ENCODE measurements at places on chromosomes 16 and 17.

GRCh38 chr17:5362162-5362811 is 57.2 kb downstream of the NUP88 start:
- DNase-seq: no peak

DNA sequence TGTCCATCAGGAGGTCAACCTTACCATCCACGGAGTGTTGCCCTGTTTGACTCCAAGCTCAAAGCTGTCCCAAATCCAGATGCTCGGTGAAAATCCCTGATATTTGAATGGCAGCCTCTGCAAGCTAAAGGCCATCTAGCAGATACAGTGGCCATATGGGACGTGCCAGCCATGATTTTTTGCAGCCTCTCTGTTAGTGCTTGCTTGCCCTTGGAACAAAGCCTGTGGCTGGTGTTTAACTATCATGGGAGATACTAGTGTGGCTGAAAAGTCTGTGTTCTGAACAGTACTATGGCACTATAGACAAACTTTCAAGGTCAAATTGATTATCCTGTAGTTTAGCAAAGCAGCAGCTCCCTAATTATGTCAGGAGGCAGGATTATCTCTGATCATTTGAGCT is 214.3 kb downstream of the CDH13 start:
- no peak for DNase-seq

GRCh38 chr16:88144028-88144511 is 192.8 kb downstream of the BANP start:
- DNase-seq: no peak

DNA sequence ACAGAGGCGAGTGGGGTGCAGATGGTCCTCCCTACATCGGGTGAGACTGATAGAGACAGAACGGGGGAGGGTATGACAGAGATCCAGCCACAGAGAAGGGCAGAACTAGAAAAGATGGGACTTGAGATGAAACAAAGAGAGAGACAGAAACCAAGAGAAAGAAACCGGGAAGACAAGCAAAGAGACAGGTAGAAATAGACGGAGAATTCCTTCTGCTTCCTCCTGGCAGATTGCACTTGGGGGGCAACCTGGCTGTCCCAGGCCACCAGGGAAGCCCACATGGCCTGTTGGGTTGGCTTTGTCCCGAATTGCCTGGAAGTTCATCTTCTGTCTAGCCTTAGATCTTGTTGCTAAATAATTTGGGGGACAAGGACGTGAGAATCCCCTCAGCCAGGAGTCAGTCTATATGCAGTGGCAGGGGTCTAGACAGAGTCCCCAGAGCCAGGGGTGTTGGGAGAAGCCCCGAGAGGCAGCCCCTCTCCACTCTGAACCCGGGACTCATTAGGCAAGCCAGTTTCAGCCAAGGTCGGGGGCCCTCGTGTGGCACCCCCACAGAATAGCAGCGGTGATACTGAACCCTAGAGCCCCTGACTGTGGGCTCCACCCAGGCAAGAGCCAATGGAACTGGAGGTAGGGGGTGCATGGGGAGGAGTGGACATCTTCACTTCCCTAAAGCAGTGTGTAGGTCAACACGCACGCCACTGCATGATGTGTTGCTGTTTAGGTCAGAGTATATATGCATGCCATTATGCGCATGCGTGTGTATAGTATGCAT is 627 bp upstream of the TSPOAP1 start:
- peak; percentile 82 for DNase-seq

DNA sequence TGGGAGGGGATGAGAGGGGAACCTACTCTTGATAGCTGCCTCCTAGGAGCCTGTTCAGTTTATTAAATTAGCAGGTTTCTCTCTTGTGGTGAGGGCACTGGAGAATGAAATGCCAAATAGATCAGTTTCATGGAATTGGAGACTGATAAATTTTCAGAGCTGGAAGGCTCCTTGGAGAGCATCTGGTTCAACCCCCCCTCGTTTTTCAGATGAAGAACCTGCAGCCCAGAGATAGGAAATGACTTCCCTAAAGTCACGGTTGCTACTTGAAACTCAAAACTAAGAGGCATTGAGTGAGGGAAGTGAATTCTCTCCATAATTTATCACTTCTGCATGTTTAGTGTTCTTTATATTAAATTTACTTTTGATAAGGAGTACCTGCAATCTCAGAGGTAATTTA is 366.0 kb upstream of the CCL2 start:
- DNase-seq: no peak

- no peak for DNase-seq
Measured at GRCh38 chr16:79282806-79283205, 317.7 kb downstream of the MAF start.

GRCh38 chr16:30430428-30430970 is 669 bp upstream of the DCTPP1 start:
- peak; percentile 26 for DNase-seq

DNA sequence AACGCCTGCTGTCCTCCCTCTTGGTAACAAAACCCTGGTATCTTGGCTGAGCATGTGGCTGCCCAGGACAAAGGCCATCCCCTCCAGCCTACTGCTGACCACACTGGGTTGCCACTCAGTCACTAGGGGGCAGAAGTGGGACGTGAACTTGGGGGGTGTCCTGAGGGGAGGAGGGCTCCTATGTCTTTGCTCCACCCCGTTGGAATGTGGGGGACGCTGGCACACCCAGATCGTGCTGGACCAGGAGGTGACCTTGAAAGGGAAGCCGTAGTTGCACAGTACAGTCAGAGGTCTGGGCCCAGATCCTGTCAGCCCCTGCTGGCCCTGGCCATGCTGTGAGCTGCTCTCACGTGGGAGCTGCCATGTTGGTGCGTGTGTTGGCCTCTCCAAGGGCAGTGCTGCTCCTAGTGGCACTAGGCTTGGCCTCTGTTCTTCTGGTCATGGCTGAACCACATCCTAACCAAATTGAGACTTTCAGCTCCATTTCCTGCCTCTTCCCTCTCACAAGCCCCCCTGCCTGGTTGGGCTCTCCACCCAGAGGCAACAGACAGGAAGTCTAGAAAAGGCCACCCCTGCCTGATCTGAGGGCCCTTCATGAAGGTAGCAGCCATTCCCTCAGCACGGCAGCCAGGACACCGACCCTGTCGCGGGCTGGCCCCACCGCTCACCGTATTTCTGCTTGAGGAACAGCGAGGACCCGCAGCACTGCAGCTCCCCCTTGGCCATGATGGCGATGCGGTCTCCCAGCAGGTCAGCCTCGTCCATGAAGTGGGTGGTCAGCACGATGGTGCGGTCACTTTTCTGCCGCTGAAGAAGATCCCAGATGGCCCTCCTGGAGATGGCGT is 29.0 kb upstream of the RNPS1 start:
- DNase-seq: no peak

DNA sequence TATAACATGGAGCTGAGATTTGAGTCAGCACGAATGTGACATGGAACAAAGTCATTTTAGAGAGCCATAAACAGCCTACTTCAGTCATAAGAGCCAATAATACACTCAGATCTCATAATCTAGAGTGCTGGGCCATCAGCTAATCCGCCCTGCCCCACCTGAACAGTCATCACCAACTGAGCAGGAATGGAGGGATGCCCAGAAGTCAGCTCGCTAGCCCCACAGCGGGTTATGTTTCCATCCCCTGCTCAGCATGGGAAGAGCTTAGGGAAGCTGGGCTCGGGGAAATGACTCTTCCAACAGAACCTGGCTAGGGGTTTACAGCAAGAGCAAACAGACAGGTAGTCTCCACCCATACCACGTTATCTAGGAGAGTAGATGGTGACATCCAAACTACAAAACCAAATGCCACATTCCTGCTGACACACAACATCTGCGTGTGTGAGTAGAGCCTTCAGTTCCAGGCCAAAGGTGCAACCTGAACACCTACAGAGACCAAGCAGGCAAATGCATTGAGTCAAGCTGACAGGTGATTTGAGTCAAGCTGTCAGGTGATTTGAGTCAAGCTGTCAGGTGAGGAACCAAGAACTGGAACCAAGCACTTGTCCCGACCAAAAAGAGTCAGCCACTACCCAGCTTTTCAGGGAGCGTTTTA is 2.0 kb downstream of the TMEM11 start:
- DNase-seq: no peak

- DNase-seq: no peak
Measured at GRCh38 chr16:58384437-58385055, 7.7 kb upstream of the GINS3 start.

DNA sequence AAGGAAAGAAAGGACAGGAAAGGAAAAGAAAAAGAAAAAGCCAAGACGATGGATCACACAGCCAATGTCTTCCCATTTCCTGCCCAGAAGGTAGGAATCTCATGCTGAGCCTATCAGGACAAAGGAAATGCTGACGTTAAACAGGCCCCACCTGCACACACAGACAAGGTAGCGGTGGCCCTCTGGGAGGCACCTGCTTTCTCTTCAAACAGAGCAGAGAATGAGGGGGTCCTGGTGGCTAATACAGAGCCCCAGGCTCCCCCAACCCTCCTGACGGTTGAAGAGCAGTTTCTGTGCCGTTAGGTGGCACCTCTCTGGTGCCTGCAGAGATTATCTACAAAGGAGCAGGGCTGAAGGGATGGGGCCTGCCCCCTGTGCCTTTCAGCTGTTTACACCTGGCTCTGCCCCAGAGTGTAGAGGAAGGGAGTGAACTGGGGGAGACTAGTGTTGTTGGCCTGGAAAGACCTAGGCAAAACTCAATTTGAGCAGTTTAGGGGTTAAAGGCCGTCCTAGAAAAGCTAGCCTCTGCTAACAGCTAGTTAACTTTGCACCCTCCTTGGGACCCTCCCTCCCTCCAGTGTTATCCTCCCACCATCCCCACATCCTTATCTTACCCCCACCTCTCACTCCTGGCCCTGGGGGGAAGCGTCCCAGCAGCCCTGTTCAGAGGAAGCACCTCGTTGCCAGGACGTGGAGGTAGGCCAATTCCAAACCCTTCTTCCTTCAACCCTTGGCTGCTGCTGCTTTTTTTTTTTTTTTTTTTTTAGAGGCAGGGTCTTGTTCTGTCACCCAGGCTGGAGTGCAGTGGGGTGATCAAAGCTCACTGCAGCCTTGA is 56.3 kb downstream of the ARHGAP27 start:
- no peak for DNase-seq

DNA sequence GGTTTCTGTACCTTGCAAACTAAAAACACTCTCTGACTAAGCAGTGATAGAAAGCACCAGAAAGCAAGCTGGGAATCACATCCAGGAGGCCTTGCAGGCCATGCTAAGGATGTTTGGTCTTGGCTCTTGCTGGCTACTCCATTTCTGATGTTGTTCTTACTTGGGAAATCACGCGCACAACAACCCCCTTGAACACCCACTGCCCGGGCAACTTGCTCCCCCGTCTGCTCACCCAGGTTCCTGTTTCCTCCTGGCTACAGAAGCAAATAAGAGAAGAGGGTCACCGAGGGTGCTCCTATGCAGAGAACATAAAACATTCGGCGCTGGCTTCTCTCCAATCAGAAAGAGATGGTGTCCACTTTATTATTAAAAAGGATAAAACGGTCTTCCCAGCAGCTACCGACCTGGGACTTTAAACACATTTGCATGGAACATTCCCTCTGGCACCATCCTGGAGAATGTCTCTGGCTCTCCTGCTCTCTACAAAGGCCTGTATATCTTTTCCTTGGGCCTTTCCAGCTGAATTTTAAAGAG is 271.2 kb upstream of the RPL38 start:
- DNase-seq: no peak

GRCh38 chr17:73028299-73028755 is 64.2 kb downstream of the SLC39A11 start:
- no peak for DNase-seq

DNA sequence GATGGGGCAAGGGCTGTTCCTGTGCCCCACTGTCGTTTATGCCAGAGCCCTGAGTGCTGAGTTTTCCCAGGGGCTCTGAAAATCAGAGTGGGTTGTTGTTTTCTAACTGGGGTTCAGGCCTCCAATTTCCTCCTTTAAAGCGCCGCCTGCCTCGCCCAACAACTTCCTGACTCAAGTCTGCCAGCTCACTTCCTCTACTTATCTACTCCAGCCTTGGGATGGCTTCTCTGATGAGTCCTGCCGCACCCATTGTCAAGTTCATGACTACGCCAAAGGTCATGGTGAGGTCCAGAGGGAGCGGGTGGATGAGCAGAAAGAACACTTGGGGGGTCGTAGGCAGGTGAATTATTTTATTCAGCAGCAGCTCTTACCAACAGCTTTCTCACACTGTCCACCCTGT is 104.7 kb downstream of the UTP18 start:
- DNase-seq: no peak

- peak; percentile 7 for DNase-seq
Measured at GRCh38 chr16:80931801-80932707, 74.6 kb downstream of the CMC2 start.

DNA sequence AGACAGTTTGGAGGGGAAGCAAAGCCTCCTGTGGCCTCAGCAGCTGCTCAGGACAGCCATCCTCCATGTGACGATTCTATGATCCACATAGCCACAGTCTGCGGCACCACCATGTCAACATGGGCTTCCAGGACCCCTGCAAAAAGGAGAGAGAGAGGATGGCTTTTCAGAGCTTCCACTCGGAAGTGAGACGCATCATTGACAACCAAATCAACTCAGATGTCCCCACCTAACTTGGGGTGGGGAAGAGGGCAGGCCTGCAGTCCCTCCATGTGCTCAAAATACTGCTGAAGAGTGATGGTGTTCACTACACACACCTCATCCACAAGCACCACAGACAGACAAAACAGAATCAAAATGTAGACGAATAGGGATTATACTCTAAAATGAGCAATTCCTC is 5.9 kb upstream of the METTL16 start:
- no peak for DNase-seq

GRCh38 chr17:30323895-30324319 is 9.9 kb downstream of the TMIGD1 start:
- peak; percentile 37 for DNase-seq

GRCh38 chr16:81639931-81640680 is 139.0 kb upstream of the PLCG2 start:
- DNase-seq: no peak

DNA sequence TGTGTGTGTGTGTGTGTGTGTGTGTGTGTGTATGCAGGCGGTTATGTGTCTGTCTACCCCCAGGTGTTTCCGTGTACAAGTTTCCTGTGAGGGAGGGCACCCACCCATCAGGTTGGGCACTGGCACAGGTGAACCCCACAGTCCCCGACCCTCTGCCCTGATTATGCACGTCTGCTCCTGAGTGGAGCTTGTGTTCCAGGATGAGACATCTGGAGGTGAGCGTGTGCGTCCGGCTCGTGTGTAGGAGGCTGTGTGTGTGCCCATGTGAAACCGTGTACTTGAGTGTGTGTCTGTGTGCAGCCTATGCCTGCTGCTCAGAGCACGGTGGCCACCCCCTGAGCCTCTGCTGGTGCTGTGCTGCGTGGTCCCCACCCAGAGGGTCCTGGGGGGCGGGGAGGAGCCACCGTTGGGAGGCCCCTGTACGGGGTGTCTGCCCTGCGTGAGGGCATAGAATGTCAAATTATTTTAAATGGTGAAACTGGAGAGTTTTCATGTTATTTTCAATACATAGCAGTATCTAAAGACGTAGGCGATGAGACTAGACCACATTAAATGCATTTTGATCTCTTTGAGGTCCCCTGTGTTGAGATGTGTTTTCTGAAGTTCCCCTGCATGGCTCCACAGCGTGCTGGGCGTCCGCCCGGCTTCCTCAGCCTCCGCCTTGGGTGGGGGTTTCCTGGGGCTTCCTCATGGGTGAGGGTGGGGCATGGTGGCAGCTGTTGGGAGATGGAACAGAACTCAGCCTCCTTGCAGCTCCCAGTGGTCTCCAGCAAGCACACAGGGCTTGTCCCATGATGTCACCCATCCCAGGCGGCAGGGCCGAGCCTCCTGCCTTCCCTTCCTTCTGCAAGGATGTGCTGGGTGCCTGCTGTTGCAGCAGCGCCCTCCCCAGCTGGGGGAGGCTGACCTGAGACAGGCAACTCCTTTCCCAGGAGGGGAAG is 43.4 kb downstream of the KCNJ12 start:
- DNase-seq: peak; percentile 48

GRCh38 chr17:13001991-13002615 is 15.7 kb downstream of the ELAC2 start:
- DNase-seq: no peak

- DNase-seq: no peak
Measured at GRCh38 chr17:55233840-55234239, 30.9 kb upstream of the HLF start.

GRCh38 chr17:32484041-32484461 is 2.7 kb upstream of the CDK5R1 start:
- no peak for DNase-seq

All from stimulated activated CD4-positive, alpha-beta T cell treated with anti-CD3 and anti-CD28 coated beads, Interleukin-4, amount 100 ng/mL, for 1 hour (primary cell).